Right renal pelvis (tissue), 4 donors: ENCODE measurements at places on chromosomes 1 and 21. TPM values are rescaled to one million over a fixed set of nuclear protein-coding genes. Genes with fewer than 3 reads are reported as not detected.

- DNase-seq = no peak
These were observed 26.3 kb upstream of the IL20 start for GRCh38 chr1:206839006-206839560.

- DNase-seq = no peak
These were observed 9.0 kb upstream of the C1orf198 start for GRCh38 chr1:230877146-230877923.

GRCh38 chr1:73910062-73910461 is 287.9 kb downstream of the LRRIQ3 start:
- DNase-seq = no peak

The DPH2 gene
- polyA plus RNA-seq = 24.7 TPM

DNA sequence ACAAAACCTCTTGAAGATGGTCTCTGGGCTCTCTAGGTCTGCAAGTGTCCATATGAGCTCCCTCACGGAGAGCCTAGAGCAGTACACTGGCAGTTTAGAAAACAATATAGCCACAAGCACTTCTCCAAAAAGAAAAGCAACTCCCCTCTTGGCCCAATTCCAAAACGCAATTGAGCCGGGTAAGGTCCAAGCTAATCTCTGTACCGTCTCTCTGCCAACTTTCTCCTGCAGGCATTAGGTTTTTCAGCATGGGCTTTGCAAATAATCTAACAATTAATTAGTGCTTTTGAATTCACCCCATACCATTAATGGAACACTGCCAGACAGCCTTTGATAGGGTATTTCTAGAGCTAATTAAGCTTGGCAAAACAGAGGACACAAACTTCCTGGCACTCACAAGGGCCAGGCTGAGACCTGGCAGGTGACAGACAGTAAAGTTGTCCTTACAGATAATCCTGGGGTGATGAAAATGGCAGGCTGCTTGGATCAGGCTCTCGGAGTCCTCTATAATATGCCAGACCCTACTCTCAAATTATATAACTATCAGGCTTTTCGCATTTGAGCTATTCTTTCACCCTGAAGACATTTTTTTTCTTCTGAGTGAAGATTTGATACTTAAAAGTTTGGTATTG is 39.8 kb downstream of the TGFBR3 start:
- DNase-seq = peak; percentile 67

GRCh38 chr21:36113647-36114428 is 21.0 kb upstream of the CBR3 start:
- no peak for DNase-seq

The PHLDA3 gene
- polyA plus RNA-seq = 8.8 TPM

The RNF223 gene
- polyA plus RNA-seq = 0.88 TPM

DNA sequence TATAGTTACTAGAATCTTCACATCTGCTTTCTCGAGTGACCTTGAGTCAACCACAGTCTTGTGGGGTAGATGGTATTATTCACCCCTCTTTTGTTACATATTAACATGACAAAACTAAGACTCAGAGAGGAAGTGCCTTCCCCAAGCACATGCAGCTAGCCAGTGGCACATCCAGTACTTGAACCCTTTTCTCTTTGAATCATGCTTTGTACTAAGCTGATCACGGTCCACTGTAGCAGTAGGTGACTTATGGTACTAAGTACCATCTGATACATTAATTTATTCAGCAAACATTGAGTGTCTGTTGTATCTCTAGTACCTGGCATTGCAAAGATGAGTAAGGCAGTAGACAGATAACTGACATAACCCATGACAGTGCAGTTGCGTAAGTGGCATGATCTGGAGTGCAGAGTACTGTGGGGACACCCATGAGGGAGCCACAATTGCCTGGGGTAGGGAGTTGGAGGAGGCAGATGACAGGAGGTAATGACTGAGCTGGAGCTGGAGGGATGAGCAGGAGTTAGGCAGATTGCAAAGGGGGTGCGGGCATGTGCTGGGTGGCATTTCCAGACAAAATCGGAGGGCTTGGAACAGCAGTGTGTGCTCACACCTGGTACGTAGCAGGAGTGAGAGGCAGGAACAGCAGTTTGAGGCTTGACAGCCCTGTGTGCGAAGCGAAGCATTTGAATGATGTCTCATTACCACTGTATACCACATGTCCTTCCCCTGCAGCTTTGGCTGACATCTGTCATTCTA is 29.8 kb downstream of the UCK2 start:
- no peak for DNase-seq

- DNase-seq = no peak
These were observed 35.0 kb downstream of the DNAJC6 start for GRCh38 chr1:65344171-65344814.

DNA sequence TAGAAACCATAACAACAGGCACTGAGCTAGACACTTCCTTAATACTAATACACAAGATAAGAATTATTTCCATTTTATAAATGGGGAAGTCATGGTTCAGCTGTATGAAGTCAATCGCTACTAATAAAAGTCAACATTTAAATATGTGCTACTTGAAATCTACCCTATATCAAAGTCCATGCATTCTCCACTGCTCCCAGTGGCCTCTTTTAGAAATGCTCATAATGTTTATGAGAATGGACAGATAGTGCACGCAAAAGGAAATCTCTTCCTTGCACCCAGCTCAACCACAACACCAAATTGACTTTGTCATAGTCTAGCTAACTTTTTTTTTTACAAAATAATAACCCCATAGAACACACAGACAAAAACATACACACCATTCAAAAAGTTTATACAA is 281.7 kb upstream of the CXADR start:
- DNase-seq = no peak

The C4BPA gene
- 0.66 TPM for polyA plus RNA-seq

The CAMK1G gene
- 5.4 TPM for polyA plus RNA-seq

DNA sequence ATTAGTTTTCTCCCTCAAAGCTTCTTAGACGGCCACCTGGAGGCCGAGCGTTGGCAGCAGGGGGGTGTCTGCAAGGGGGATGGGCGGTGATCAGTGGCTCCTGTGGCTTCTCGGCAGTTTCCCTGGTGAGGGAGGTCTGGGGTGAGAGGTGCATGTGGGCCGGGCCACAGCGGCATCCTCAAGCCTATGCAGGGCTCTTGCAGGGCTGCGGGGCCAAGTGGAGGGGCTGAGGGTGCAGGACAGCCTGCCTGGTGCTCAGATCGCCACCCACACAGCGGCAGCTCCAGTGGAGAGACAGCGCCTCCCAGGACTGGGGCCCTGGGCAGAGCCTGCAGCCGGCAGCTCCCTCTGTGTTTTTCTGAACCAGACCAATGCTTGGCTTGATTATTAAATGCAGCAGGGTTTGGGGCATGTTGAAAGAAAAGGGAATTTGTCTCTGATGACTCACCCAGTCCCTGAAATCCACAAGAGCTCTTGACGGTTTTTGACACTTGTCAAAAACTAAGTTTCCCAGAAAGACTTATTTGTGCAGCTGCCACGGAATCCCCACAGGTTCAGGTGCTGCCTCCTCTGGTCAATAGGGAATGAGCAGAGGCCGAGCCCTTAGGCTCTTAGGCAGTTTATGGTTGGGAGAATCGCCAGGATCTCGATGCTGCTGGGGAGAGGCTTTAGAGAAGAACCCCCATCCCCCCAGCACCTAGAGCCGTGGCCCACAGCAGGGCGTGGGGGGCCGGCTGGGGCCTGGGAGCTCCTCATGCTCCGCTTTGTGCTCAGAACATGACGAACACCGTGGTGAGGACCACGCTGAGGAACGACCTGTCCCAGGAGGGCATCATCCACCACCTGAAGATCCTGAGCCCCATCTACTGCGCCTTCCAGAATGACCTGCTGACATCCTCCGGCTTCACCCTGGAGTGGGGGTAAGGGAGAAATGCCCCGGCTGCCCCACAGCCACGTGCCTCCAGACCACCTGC is 54.7 kb downstream of the UMODL1 start:
- no peak for DNase-seq

DNA sequence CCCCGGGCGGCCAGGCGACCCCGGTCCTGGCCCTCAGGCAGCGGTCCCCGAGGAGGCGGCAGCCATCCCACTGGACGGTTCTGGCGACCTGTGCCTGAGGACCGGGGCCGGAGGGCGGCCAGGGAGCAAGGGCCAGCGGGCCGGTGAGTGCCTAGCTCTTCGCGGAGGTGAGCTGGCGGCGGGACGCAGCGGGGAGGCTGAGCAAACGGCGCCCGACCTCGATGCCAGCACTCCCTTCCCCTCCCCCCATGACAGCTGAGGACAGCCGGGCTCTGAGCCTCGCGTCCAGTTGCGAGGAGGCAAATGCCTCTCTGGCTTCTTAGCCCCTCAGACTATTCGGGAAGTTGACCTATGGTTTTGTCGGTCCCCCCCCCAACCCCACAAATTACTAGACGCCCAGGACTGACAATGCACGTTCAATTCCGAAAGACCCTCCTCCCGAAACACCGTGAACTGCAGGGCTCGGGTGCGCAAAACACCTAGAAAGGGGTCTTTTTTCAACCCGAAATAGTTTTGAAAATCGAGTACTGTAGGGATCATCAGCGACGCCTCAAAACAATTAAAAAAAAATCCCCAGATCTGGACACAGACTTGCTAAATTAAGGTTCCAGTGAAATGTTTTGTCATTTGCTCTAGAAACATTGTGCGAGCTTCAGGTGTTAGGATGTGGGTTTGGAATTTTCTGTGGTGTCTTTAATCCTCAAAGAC is 8.3 kb downstream of the CDKN2C start:
- DNase-seq = no peak

The ESPN gene
- 10.1 TPM for polyA plus RNA-seq

The VHLL gene
- not detected for polyA plus RNA-seq

- DNase-seq = no peak
These were observed 131.3 kb downstream of the NTPCR start for GRCh38 chr1:233081735-233082134.

- DNase-seq = no peak
These were observed 444.6 kb downstream of the NUF2 start for GRCh38 chr1:163766257-163766918.

The GNG4 gene
- polyA plus RNA-seq = 5.0 TPM

- no peak for DNase-seq
These were observed 151.2 kb downstream of the PIGK start for GRCh38 chr1:77068013-77068412.
